ENCODE measurements at places on chromosomes 4 and X.

- DNase-seq = no peak
Observed at GRCh38 chr4:156764145-156764544, 207.5 kb downstream of the PDGFC start.

GRCh38 chr4:105710678-105711077 is 2.1 kb downstream of the GSTCD start:
- no peak for DNase-seq

DNA sequence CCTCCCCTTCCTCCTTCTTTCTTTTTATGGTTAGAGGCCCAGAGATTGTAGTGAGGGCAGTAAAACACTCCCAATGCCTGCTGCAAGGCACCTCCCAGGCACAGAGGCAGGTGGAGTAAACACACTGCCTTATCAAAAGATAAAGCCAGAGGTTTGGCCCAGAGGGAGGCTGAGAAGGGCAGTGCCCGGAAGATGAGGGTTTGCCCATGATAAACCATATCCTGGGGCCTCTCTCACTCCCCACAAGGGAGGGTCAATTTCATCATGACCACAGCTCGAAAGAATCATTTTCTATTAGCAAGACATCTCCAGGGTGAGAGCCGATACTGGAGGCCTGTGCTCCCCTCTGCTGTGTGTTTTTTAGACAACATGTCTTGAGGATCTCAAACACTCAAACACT is 98.5 kb upstream of the FAM9C start:
- DNase-seq = no peak

DNA sequence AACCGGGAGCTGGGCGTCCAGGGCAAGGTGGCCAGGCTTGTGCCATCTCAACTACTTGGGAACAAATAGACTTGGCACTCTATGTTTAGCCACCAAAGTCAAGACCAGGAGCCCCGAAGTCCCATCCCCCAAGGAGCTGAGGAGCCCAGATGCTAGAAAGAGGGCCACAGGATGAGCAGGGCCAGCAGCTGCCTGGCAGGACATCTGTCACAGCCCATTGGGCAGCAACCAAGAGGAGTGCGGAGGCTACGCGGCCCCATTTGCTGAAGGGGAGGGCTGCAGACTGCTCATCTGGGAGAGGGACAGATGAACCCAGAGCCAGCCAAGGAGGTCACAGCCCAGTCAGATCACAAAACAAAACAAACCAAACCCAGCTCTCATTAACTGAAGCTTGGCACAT is 22.9 kb upstream of the SOWAHD start:
- DNase-seq = no peak

DNA sequence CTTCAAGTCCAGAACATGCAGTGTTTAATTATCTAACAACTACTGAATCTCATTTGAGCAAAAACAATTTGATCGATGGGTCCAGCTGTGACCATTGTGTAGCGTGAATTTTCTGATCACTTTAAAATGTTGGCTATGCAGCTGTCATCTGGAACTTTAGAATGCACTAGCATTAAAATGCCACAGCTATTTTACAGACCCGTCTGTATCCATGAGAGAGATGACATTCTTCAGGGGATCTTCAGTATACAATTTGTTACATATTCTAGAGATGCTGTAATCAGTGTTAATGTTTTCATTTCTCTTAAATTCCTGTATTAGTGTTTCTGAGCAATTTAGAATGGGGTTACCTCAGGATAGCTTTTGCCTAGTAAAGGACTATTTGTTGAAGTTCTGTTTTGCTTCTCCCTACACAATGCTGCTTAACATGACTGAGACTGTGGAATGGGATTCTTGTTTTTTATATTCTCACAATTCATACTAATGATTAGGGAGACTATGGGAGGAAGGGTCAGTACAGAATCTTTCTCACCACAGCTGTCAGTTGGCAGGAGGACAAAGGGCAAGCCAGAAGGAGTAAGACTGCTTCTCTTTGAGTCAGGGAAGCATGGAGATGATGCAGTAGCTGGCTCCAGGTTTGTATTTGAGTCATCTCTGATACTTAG is 13.2 kb upstream of the CTSO start:
- DNase-seq = no peak
